ENCODE measurements at places on chromosomes 13 and 19. TPM values are rescaled to one million over a fixed set of nuclear protein-coding genes. Genes with fewer than 3 reads are reported as not detected.

The KLF2 gene
- 61.9 TPM for total RNA-seq

The ODAD3 gene
- not detected for total RNA-seq

The PRR36 gene
- not detected for total RNA-seq

The CNN1 gene
- 10.0 TPM for total RNA-seq

The NEK5 gene
- 0.44 TPM for total RNA-seq

The RFPL4AL1 gene
- not detected for total RNA-seq

The ELSPBP1 gene
- total RNA-seq: not detected

The RNF113B gene
- total RNA-seq: not detected

The VSIG10L gene
- total RNA-seq: 0.96 TPM

The ARMC6 gene
- total RNA-seq: 27.4 TPM

The OR10H1 gene
- not detected for total RNA-seq

The CYSLTR2 gene
- total RNA-seq: 0.31 TPM

The NDUFA7 gene
- 44.2 TPM for total RNA-seq
